ENCODE measurements at places on chromosomes 16 and 17. TPM values are rescaled to one million over a fixed set of nuclear protein-coding genes. Genes with fewer than 3 reads are reported as not detected.

SRL gene
- not detected for total RNA-seq

OR2C1 gene
- not detected for total RNA-seq

THRA gene
- total RNA-seq = 6.7 TPM

CIITA gene
- total RNA-seq = 0.07 TPM

ETV4 gene
- 23.2 TPM for total RNA-seq

TMED6 gene
- not detected for total RNA-seq

HBA2 gene
- not detected for total RNA-seq

PAFAH1B1 gene
- 47.6 TPM for total RNA-seq

NACA2 gene
- not detected for total RNA-seq

SNAI3 gene
- 0.71 TPM for total RNA-seq

SLC6A4 gene
- 0.46 TPM for total RNA-seq

C16orf54 gene
- not detected for total RNA-seq

SLC52A1 gene
- 0.70 TPM for total RNA-seq

FA2H gene
- total RNA-seq = 1.7 TPM

TMEM132E gene
- not detected for total RNA-seq

CHST5 gene
- not detected for total RNA-seq

APOH gene
- total RNA-seq = not detected

KRTAP1-1 gene
- not detected for total RNA-seq

ABCC6 gene
- not detected for total RNA-seq

TNRC6C gene
- 1.6 TPM for total RNA-seq

CD2BP2 gene
- 38.1 TPM for total RNA-seq

KARS1 gene
- total RNA-seq = 180 TPM

TOX3 gene
- total RNA-seq = 0.05 TPM

Data from airway epithelial cell (primary cell).